ENCODE measurements at places on chromosomes 7 and 10. TPM values are rescaled to one million over a fixed set of nuclear protein-coding genes. Genes with fewer than 3 reads are reported as not detected.

H2BK1 gene
- total RNA-seq, result not detected

GRM8 gene
- total RNA-seq, result 0.68 TPM

CABCOCO1 gene
- not detected for total RNA-seq

ZNF22 gene
- total RNA-seq, result 15.8 TPM

LOXL4 gene
- total RNA-seq, result 1.6 TPM

DAGLB gene
- total RNA-seq, result 6.8 TPM

IKZF1 gene
- 20.2 TPM for total RNA-seq

OIT3 gene
- 0.39 TPM for total RNA-seq

LRRC18 gene
- not detected for total RNA-seq

UBTD1 gene
- 20.6 TPM for total RNA-seq
